ENCODE measurements at places on chromosomes 4 and X.

DNA sequence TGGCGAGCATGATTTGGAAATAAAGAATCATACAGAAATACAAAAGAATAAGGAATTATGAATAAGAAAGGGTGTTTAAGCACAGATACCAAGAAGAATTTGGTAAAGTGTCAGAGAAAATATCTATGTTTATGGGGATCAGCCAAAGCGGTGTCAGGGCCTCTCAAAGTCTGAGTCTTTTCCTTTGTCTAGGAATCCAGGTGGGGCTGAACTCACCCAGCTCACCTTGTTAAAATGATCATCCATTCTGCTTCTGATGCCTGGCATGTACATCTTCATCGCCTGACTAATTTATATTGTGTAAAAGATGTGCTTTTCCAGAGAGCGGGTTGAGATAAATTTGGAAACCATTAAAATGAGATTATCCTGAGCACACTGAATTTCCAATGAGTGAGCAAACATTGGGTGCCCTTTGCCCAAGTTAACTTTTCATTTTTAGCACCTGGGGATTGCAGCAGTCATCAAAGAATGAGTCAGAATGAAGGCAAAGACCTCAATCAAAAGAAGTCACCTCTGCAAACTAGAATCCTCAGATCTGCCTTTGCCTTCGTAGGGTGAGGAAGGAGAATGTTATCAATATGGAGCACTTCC, 141.9 kb upstream of the ANXA3 start:
- no peak for DNase-seq

- DNase-seq = no peak
Measured at GRCh38 chr4:26088433-26088928, 174.5 kb downstream of the SMIM20 start.

DNA sequence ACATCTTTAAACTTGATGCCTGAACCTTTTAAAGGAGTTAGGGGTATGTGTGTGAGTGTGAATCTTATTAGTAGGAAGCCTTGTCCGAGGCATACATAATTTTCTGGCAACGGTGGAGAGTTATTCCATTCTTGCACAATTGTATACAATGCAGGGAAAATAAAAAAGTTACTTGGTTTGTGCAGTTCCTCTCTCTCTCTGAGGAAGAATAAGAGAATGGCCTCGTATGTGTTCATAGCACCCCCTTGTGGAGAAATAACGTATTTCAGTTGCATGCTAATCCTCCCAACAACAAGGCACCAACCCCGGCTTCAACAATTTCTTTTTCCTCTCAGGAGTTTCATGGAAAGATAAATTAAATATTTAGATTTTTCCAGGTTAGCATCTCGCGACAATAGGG, 33.7 kb upstream of the FGF13 start:
- DNase-seq = no peak

DNA sequence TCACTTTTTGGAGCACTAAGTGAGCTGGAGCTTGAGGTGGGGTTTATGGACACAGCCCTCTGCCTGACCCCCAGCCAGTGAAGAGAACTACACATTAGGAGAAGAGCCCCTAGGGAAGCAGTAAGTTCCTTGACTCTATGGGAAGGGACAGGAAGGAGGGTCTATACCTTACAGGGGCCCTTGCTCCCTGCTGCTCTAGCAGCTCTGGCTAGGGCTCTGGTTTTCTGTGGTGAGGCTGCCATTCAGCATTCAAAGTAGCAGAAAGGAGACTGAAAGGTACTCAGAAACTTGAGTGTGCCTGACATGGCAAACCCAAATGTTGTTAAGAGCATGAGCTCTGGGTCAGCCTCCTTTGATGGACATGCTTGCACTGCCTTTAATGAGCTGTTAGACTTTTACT, 144.0 kb upstream of the KIT start:
- DNase-seq = no peak

- no peak for DNase-seq
Measured at GRCh38 chr4:54224996-54225597, 4.0 kb upstream of the PDGFRA start.

DNA sequence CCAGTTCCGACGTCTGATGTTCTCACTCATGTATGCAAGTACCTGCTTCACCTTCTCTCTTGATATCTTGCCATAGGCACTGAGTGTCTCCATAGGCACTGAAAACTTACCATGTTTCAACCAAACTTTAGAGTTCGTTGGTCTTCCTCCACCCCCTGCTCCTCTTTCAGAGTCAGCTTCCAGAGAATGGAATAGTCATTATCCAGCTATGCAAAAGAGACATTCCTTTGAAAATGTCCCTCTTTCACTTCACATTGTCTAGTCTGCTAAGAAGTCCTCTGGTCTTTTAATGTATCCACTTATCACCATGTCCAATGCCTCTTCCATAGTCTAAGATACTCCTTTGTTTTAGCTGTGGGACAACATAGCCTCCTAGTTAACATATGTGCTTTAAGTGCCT, 566.0 kb upstream of the TENM3 start:
- no peak for DNase-seq

DNA sequence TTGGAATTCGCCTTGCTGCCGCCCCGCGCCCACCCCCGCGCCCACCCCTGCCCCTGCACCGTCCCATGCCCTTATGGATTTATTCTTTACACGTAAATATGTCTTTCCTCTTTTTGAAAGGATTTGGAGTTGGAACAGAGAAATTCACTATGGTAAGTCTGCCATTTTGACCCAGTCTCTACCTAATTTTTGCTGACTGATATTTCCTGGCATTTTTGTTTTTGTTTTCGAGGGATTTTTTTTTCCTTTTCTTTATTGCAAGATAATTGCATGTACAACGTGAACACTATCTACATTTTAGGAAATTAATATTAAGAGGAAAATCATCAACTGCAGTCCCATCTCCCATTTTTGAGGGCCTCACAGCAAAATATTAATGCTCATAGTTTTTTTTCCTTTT, 468 bp upstream of the SPIN2B start:
- no peak for DNase-seq

DNA sequence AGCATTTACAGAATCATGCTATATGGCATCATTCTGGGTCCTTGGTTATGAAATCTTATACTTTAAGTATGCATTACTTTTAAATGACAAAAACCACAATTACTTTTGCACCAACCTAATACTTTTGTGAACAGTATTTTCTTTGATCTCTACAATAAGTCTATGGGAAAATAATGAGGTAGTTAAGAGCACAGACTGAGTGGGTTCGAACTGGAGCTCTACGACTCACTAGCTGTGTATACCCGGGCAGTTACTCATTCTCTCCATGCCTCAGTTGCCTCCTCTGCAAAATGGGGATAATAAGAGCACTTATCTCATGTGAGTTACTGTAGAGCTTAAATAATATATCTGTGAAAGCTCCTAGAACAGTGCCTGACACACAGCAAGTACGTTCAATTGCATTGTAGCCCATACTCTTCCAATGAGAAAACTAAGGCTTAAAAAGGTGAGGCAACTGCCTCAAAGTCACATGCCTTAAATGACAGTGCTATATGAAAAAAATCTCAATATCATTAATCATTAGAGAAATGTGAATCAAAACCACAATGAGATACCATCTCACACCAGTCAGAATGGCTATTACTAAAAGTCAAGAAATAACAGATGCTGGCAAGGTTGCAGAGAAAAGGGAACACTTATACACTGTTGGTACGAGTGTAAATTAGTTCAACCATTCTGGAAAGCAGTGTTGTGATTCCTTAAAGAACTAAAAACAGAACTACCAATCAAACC, 151.5 kb downstream of the CHIC2 start:
- no peak for DNase-seq

GRCh38 chr4:107330916-107331315, 294.8 kb upstream of the DKK2 start:
- DNase-seq = no peak

GRCh38 chr4:23038626-23039491, 346.1 kb downstream of the GBA3 start:
- no peak for DNase-seq

DNA sequence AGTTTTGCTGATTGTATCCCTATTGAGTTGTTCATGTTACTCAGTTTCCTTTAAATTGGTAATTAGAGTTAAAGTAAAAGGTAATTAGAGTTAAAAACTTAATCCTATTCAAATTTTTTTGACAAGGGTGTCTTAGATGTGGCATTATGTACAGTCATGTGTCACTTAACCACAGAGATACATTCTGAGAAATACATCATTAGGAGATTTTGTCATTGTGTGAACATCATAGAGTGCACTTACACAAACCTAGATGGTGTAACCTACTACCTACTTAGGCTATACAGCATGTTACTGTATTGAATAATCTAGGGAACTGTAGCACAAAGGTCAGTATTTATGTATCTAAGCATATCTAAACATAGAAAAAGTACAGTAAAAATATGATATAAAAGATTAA, 39.2 kb downstream of the BEX3 start:
- no peak for DNase-seq

DNA sequence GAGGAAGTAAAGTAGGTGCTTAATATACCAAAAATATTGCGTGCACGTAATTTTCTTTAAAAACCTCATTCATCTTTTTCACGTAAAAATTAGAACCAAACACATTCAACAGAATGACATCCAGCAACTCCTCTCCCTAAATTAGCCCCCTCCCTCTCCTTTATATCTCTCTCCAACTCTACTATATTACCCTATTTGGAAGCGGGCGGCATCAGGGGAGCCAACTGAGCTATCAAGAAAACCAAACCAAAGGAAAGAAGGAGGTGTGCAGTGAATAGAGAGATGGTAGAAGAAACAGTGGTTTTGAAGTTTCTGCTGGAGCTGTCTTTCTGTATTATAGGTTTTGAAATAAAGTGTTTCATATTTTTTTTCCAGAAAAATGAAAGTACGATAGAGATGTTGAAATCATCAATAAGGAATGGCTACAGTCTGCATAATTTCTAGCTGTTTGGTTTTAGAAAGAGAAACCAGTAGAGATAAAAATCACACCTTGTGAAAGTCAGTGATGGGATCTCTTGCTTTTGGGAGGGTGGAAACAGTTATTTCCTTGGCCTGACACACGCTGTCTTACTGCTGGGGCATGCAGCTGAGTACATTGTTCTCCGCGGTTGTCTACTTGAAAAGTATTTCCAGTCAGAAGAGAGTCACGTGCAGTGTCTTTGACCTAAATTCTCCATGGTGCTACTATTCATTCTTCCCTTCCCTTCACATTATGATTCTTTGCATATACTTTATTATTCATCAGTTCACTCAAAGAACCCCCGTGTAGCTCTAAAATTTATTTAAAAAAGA, 94.1 kb upstream of the WDR17 start:
- DNase-seq = no peak

DNA sequence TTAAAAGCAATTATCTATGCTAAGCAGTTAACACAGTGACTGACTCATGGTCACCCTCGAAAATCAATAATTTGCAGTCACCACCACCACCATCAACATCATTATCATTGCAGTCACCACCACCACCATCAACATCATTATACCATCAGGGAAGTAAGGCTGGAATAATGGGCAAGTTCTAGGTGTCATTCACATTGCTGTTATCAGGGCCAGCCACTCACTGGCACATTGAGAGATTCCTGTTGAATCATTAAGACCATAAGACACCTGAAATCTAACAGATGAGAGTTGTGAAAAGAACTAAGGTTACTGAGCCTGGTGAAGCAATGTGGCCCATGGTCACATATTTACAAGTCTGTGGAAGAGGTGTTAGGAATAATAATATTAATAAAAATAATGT, 247.7 kb upstream of the BOD1L1 start:
- no peak for DNase-seq

DNA sequence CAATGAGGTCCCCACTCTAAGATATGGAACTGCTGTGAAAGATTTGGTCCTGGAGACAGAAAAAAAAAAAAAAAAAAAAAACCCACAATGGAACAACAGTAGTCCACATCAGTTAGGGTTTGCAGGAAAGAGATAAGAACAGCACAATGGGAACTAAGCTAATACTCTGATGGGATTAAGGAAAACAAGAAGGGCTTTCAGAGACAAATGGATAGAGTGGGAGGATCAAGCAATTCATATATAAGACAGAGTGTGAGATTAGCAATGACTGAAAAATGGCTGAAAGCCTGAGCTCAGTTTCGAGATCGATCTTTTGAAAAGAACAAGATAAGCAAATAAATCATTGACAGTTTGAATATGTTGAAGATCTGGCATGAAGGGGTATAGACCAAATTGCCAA, 188.4 kb upstream of the TRPC5 start:
- DNase-seq = no peak

DNA sequence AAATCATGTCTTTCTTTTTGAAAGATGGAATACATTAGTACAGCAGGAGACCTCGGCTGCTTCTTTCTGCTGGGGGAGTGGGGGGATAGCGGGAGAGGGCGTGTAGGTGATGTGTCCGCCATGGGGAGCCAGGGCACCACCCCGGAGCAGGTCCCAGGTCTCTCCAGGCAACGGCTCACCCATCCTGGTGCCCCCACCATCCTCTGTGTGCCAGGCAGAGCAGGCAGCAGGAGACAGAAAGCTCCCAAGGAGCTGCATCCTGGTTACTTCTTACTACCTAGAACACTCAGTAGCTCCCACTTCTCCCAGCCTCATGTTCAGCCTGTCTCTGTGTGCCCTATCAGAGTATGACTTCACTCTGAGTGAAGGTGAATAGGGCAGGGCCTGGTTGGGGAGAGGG, 23.6 kb downstream of the TNIP2 start:
- DNase-seq = no peak

GRCh38 chr4:183321516-183321915, 710 bp downstream of the CLDN24 start:
- DNase-seq = no peak

GRCh38 chr4:4384837-4385236, 2.1 kb upstream of the NSG1 start:
- DNase-seq = no peak

GRCh38 chrX:120450163-120450562, 18.9 kb downstream of the LAMP2 start:
- no peak for DNase-seq

DNA sequence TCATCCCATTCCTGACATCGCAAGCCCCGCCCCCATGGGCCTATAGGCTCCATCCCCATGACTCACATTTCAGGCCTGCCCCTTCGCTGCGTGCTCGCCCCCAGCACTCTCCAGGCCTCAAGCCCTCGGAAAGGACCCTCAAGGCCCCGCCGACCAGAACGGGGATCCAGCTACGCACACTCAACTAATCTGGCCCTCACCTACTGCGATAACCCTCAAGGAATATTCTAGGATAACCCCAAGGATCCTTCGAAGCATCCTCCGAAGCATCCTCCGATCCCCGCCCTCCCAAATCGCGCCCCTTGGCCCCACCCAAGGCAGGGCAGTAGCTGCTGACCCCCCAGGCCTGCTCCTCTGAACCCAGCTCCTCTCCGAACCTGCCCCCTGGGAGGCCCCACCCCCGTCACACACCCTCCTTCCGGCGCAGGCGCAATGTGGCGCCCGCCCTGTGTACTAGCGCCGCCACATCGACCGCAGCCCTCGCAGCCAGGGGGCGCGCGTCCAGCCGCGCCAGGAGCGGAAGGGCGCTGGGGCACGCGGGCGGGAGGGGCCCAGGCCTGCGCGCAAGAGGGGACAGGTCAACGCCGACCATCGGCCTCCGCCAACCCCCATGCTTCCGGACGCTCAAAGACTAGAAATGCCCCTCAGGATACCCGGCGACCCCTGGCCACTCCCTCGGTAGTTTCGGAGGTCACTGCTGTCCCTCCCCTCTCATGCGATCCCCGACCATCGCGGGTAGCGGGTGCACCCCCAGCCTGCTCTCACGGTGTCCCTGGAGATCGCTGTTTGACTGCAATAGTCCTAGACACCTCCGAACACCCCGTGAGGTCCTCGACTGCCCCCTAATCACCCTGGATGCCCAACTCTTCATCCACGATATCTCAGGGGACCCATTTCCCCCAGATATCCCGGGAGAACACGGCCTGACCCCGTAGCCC, 6.4 kb upstream of the MAGIX start:
- DNase-seq = peak; percentile 69

GRCh38 chrX:55593756-55594257, 29.4 kb upstream of the FOXR2 start:
- DNase-seq = no peak

Data from activated CD4-positive, CD25-positive, alpha-beta regulatory T cell treated with anti-CD3 and anti-CD28 coated beads, Interleukin-2, amount 50 U/mL, for 16 hours (primary cell).